ENCODE measurements at places on chromosomes 16 and 17.

DNA sequence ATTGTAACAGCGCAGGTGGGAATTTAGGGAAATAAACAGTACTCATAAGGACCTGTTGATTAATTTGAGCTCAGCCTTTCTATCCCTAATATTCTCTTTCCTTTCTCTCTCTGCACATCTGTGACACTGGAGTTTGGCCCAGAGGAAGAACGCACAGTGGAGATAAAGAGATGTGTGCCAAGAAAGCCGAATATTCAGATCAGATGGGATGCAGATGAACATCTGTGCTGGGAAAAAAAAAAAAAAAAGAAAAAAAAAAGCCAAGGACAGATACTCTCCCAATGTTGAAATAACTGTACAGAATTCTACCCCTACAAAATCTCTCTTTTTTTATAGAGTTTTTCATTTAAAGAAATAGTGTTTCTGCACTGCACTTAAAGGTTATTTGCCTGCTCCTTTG is 485.4 kb downstream of the KCNJ2 start:
- DNase-seq, result no peak

DNA sequence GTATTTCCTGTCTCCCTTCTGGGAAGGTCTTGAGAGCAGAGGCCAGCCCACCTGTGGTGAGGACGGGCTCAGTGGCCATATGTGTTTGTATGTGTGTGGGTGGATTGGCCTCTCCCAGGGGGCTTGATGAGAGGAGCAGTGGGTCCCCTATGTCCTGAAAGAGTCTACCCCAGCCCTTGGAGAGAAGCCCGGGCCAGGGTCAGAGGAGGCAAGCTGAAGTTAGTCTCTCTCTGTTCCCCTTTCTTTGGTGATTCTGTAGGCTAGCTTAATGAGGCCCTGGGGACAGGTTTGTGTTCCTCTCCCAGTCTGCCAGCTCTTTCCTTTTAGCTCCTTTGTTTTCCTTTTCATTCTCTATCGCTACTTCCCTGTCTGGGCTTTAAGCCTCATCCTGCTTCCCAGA is 23.8 kb upstream of the NFATC3 start:
- DNase-seq, result no peak

- DNase-seq, result no peak
Observed at GRCh38 chr17:68591583-68591982, 9.6 kb downstream of the FAM20A start.

DNA sequence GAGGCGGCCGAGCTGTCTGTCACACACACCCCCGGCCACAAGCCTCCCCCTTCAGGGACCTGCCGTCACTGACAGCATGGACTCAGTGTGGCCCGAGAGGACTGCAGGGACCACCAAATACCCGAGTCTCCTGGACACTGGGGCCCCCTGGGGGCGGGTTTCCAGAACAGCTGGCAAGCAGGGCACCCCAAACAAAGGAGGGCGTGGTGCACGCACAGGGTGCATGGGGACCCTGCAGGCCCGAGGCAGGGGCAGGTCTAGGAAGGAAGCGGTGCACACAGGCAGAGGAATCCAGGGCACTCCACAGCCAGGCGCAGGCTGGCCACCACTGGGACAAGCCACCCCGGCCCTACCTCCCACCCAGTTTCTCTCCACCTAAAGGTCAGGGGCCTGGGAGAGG is 28.7 kb upstream of the ENPP7 start:
- no peak for DNase-seq

GRCh38 chr17:60388742-60389141 is 3.2 kb downstream of the USP32 start:
- DNase-seq, result no peak

DNA sequence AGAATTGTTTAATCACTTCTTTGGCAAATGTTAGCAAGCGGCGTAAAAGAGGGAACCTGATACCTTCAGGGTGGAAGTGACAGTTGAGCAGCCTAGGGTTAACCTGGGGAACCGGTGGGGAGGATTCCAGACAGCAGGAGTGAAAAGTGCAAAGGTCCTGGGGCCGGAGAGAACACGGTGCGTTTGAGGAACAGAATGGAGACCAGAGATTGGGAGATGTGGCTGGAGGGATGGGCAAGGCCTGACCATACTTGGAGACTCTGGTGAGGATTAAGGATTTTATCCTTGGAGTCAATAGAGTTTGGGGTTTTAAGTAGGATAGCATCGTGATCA is 2.3 kb upstream of the ZNF500 start:
- no peak for DNase-seq

DNA sequence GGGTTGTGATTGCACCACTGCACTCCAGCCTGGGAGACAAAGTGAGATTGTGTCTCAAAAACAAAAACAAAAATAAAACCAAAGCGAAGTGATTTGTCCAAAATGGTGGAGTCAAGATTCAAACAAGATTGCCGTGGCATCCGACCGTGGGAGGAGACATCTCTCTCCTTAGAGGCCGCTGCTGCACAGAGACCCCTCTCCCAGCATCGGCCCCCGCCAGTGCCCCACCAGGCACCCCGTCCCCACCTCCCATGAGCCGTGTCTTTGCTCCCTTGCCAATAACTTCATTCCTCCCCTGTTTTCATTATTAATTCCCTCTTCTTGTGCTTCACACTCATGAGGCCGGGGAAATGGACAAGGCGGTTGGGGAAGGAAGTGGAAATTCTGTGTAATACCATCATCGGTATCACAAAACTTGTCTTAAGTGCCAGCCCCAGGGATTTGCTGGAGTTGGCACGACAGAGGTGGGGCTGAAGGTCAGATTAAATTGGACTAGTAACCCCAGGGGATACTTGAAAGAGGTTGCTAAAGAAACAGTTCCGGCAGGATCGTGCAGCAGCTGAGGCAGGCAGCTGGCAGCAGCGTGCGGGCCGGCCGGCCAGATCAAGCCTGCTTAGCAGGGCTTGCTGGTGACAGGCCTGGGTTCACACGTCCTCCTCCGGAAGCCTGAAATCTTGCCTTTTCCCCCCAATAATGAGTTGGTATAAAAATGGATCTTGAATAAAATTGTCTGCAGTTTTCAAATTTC is 66.8 kb downstream of the RTN4RL1 start:
- DNase-seq, result no peak

DNA sequence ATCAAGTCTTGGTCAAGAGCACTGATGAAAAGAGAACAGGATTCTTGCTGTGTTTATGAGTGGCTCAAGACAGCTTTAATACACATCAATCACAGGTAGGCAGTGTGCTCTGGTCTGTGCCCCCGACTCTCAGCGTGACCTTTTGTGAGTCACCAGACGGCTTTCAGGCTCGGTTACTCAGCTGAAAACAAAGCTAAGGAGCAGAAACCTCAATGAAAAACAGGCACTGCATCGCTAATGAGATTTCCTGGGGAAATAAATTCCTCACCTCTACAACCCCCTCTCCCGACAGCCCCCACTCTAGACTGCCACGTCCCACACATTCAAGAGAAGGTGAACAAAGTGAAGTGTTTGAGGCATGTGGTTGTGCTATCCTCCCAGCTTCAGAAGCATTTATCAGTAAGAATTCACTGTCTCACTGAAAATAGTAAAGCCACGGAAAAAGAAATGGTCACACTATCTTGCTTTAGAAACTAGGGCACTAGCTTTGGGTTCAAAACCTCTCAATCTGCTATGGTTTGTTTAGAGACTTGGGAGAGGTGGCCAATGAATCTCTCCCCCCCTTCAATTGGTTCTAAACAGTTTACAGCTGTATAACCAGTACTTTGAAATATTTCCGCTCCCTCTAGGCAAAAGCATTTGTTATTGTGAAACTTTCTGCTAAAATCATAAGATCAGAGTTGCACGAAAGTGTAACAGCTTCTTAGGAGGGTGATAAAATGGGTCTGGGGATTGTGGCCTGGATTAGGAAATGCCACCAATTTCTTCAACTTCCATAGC is 199.5 kb upstream of the PMFBP1 start:
- DNase-seq, result no peak

DNA sequence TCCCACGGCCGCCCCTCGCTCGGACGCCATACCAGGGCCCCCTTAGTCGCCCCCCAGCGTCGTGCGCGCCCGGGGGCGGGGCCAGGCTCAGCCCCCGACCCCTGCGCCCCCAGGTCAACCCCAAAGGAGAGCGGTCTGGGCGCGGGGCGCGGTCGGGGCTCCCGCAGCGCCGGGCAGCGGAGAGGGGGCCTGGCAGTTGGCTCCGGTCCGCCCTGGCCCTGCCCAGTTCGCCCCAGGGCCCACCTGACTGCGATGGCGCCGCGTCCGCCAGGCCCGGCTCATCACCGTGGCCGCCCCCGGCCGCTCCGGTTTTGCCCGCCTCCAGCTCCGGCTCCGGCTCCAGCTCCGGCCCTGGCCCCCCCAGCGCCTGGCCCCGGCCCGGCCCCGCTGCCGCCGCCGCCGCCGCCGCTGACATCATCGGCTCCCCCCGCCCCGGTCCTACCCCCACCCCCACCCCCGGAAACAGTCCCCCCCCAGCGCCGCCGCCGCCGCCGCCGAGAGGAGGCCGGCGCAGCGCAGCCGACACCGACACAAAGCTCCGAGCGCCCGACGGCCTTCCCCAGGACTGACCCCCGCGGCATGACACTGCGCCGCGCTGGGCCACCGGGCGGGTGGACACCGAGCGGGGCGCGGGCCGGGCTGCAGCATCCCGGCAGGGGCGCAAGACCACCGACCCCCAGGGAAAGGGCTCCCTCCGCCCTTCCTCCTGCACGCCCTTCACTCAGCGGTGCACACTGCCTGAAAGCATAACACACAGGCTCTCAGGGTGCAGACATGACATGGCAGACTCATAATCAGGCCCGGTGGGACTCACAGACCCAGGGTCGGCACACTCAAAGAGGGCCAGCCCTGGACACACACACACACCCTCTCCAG is at the start of gene ZBTB4:
Gene ZBTB4 (minus strand): TSS at position 419 of the 876 bp plus-strand sequence. CDS start 12,830 bp downstream, outside the sequence.
- peak; percentile 16 for DNase-seq

DNA sequence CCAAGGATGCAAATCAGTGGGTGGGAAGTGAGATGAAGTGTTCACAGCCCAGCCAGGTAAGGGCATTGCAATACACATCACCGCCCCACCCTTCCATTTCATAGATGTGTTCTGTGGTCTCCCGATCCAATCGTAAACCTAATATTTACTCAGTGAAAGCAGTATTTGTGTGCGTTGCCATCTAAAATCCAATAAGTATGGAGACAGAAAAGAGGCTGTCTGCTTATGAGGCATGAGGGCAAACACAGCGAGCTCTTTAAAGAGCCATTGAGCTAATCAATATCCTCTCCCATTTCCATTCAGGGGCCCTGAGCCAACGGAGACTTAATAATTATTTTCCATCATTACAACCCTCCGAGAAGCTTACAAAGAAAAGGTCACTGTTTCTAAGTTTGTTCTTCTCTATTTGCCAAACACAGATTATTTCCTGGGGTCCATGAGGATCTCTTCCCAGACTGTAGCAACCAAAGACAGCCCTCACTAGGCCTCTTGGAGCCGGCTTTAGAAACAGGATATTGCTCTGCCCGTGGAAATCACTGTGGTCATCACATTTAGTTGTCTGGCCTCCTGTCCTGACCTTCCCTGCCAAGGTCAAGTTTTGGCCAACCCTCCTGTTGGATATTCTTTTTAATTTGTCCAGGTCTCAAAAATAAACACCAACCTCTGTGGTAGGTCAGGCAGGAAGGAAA is 120.1 kb downstream of the SLC39A11 start:
- no peak for DNase-seq

- DNase-seq, result no peak
Observed at GRCh38 chr16:26500326-26500725, 566.4 kb upstream of the C16orf82 start.

- DNase-seq, result no peak
Observed at GRCh38 chr16:87241137-87241771, 75.9 kb downstream of the C16orf95 start.

- no peak for DNase-seq
Observed at GRCh38 chr16:583470-583814, 6.4 kb upstream of the RAB40C start.

- no peak for DNase-seq
Observed at GRCh38 chr17:14737984-14738651, 437.2 kb downstream of the HS3ST3B1 start.

DNA sequence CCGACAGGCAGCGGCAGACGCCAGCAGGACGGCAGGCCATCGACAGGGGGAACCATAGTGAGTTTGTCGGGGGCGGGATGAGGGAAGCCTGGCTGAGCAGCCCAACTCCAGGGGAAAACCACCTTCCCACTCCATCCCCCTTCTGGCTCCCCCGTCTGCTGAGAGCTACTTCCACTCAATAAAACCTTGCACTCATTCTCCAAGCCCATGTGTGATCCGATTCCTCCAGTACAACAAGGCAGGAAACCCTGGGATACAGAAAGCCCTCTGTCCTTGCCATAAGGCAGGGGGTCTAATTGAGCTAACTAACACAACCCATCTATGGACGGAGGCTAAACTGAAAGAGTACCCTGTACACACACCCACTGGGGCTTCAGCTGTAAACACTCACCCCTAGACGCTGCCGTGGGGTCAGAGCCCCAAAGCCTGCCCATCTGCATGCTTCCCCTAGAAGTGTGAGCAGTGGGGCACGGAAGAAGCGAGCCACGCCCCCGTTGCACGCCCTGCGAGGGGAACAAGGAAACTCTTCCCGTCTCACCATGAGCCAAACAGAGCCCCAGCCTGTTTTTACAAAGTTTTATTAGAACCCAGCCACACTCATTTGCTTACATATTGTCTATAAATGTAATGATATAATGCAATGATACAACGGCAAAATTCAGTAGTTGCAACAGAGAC is 4.1 kb downstream of the KRTAP29-1 start:
- DNase-seq, result no peak

DNA sequence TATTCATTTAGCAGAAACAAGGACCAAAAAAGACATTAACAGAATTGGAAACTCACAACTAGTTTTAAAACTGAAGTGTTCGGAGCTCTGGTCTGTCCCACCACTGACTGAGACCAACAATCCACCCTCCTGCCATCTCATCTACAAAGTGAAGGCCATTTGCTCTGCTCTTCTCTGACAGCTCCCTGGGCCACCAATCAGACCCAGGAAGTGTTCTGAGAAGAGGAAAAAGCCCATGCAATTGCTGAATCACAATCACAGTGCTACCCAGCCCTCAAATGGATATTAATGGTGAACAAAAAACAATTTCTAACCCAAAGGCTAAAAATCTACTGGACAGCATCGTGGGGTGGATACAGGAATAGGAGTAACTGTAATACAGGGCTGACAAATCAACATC is 2.1 kb downstream of the RPL23 start:
- no peak for DNase-seq

GRCh38 chr17:56159826-56160380 is 6.6 kb downstream of the ANKFN1 start:
- no peak for DNase-seq
